CD4-positive, CD25-positive, alpha-beta regulatory T cell (primary cell): ENCODE measurements at places on chromosomes 13 and 19. TPM values are rescaled to one million over a fixed set of nuclear protein-coding genes. Genes with fewer than 3 reads are reported as not detected.

Gene RGS9BP
- polyA plus RNA-seq = 0.32 TPM

Gene NDUFA3
- 404 TPM for polyA plus RNA-seq

Gene SLITRK5
- not detected for polyA plus RNA-seq

DNA sequence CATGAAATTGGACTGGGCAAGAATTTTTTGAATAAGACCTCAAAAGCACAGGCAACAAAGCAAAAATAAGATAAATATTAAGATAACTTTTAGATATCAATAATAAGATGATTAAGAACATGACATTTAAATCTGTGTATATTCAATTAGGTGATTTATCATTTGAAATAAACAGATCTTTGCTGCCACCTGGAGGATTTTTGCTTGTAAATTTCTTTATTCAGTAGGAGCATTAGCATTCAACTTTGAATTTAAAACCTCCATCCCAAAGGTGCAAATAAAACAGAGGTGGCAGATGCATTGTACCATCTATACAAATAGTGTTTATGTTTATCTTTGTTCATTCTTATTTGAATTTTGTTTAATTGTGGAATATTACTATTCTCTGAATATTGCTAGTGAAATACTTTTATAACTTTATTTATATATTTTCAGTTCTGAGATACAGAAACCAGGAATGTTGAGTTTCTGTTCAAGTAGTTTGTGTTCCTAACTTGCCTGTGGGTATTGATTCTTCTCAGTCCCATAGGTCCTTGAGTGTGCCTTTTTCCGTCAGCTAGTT lies 20.9 kb downstream of the COG6 start:
- H3K27ac ChIP-seq = no peak overlapping the region
- H3K4me1 ChIP-seq = no peaks in the 10 kb centered on the region
- peaks cover 26% of the 10 kb centered on the region for H3K36me3 ChIP-seq
- no peaks in the 10 kb centered on the region for H3K27me3 ChIP-seq
- no peak overlapping the region for H3K4me3 ChIP-seq
- peak; percentile 63 for DNase-seq

- H3K4me3 ChIP-seq = no peak overlapping the region
- H3K27ac ChIP-seq = no peak overlapping the region
- H3K36me3 ChIP-seq = no peaks in the 10 kb centered on the region
- no peak for DNase-seq
- no peaks in the 10 kb centered on the region for H3K4me1 ChIP-seq
Measured at GRCh38 chr13:104553186-104553585, 1487.0 kb upstream of the SLC10A2 start.

GRCh38 chr13:99688776-99689175 lies 187.5 kb downstream of the TM9SF2 start:
- DNase-seq = no peak
- no peaks in the 10 kb centered on the region for H3K27me3 ChIP-seq

- no peaks in the 10 kb centered on the region for H3K27me3 ChIP-seq
- H3K4me1 ChIP-seq = no peaks in the 10 kb centered on the region
- no peak overlapping the region for H3K27ac ChIP-seq
- no peak overlapping the region for H3K4me3 ChIP-seq
- no peak for DNase-seq
Measured at GRCh38 chr13:75417012-75417384, 65.0 kb downstream of the TBC1D4 start.

- DNase-seq = no peak
- H3K27me3 ChIP-seq = no peaks in the 10 kb centered on the region
- no peak overlapping the region for H3K27ac ChIP-seq
- H3K36me3 ChIP-seq = no peaks in the 10 kb centered on the region
- no peak overlapping the region for H3K4me3 ChIP-seq
- H3K4me1 ChIP-seq = no peaks in the 10 kb centered on the region
Measured at GRCh38 chr19:9877780-9878510, 42.8 kb downstream of the PIN1 start.

DNA sequence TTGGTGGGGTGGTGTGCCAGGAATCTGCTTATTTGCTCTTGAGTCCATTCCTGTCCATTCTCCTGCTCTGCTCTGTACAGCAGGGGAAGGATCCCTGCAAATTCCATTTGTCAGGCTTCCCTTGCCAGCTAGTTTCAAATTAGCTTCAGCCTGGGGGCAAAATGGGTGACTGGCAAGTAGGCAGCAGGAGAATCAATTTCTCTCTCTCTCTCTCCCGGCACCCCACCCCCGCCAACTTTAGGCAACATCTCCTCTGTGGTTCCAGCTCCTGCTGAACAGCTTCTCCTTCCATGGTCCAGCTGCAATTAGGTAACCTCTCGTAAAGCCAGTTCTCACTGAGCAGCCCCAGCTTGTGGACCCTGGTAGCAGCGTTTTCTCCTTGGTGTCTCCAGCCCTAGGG lies 6.7 kb upstream of the MYCBP2 start:
- no peaks in the 10 kb centered on the region for H3K36me3 ChIP-seq
- no peak overlapping the region for H3K4me3 ChIP-seq
- no peaks in the 10 kb centered on the region for H3K27me3 ChIP-seq
- H3K27ac ChIP-seq = no peak overlapping the region
- H3K4me1 ChIP-seq = peaks cover 14% of the 10 kb centered on the region
- DNase-seq = no peak

GRCh38 chr19:34597596-34597995 lies 79.4 kb downstream of the SCGB2B2 start:
- no peaks in the 10 kb centered on the region for H3K4me1 ChIP-seq
- no peaks in the 10 kb centered on the region for H3K36me3 ChIP-seq
- H3K4me3 ChIP-seq = no peak overlapping the region
- DNase-seq = no peak

GRCh38 chr19:31838163-31838815 lies 489.1 kb upstream of the TSHZ3 start:
- H3K4me3 ChIP-seq = no peak overlapping the region
- DNase-seq = no peak
- H3K27me3 ChIP-seq = no peaks in the 10 kb centered on the region

DNA sequence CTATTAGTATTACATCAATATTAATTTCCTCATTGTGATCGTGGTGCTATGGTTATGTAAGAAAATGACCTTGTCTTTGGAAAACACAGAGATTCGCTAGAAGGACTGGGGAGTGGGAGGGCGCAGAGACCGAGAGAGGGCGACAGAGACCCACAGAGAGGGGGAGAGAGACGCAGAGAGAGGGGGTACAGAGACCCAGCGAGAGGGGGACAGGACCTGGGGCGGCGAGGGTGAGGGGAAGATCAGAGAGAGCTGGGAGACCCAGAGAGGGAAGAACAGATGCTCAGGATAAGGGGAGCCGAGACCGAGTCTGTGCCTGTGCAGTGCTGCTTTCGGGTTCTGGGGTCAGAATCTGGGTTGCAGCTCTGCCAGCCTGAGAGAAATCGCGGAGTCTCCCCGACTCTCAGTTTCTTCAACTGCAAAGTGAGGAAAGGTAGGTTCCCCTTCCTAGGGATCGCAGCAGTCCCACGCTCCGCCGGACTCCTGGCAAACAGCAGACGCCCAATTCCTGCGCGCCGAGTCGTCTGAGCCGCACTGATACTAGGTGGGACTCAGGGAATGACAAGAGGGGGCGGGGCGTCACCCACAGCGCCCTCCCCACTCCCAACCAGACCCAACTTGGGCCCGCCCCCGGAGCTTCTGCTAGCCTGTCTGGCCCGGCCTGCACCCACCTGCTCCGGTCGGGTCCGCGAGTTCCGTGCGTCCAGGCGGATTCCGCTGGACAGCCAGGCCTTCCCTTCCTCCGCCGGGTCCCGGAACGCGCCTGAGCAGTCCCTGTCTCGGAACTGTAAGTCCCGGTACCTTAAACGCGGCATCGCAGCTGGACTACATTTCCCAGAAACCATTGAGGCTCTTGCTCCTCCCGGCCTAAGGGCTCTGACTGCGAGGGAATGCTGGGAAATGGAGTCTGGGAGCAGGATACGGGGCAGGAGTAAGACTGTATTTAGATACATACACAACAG lies 15.3 kb downstream of the IZUMO2 start:
- peak; percentile 38 for DNase-seq
- H3K4me1 ChIP-seq = peaks cover 7% of the 10 kb centered on the region
- peak overlapping the region; percentile 26 for H3K4me3 ChIP-seq
- peaks cover 13% of the 10 kb centered on the region for H3K27me3 ChIP-seq
- no peak overlapping the region for H3K27ac ChIP-seq
- no peaks in the 10 kb centered on the region for H3K36me3 ChIP-seq

GRCh38 chr13:112161521-112162301 lies 94.8 kb downstream of the SOX1 start:
- H3K27me3 ChIP-seq = no peaks in the 10 kb centered on the region
- no peak overlapping the region for H3K4me3 ChIP-seq
- no peak overlapping the region for H3K27ac ChIP-seq
- no peak for DNase-seq

- no peak overlapping the region for H3K27ac ChIP-seq
- H3K36me3 ChIP-seq = no peaks in the 10 kb centered on the region
- no peaks in the 10 kb centered on the region for H3K4me1 ChIP-seq
- no peak overlapping the region for H3K4me3 ChIP-seq
Measured at GRCh38 chr13:87122551-87122950, 548.6 kb upstream of the SLITRK5 start.

DNA sequence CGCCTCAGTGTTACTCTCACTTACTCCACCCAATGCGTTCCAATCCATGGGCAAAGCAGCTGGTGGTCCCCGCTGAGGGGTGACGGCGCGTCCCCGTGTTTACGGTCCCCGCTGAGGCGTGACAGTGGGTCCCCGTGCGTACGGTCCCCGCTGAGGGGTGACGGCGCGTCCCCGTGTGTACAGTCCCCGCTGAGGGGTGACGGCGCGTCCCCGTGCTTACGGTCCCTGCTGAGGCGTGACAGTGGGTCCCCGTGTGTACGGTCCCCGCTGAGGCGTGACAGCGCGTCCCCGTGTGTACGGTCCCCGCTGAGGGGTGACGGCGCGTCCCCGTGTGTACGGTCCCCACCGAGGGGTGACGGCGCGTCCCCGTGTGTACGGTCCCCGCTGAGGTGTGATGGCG lies 19.5 kb downstream of the CFAP97D2 start:
- H3K36me3 ChIP-seq = no peaks in the 10 kb centered on the region
- no peak overlapping the region for H3K4me3 ChIP-seq
- DNase-seq = no peak
- no peak overlapping the region for H3K27ac ChIP-seq
